ENCODE measurements at places on chromosomes 5 and 9.
A peak's percentile ranks its signal among the peaks of the same experiment; 100 is the strongest.

DNA sequence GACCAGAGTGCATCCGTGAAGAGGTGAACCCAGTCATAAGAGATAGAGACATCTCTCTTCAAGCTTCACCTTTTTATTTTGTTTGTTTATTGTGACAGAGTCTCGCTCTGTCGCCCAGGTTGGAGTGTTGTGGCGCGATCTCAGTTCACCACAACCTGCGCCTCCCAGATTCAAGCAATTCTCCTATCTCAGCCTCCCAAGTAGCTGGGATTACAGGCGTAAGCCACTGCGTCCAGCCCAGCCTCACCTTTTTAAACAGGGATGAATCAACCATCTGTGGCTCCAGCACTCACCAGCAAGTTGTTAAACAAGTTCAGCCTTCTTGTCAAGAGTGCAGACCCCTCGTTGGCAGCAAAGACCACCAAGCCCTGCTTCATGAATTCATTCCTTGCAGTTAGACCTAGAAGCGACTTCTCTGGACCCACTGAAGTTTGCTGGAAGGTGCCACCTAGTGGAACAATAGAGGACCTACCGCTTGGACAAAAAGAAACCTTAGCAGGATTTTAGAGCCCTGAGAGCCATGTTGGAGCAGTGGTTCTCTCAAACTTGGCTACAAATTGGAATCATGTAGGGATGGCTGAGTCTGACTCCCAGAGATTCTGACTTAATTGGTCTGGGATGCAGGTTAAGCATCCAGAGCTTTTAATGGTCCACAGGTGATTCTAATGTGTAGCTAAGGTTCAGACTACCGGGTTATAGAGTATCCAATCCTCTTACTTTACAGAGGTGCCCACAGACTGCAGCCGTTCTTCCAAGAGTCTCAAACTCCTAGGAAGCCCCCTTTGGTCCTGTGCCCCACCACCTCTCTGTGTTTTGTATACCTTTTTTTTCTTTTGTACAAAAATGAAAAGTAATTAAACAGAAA is 10.5 kb upstream of the GALNT10 start:
- DNase-seq = no peak

DNA sequence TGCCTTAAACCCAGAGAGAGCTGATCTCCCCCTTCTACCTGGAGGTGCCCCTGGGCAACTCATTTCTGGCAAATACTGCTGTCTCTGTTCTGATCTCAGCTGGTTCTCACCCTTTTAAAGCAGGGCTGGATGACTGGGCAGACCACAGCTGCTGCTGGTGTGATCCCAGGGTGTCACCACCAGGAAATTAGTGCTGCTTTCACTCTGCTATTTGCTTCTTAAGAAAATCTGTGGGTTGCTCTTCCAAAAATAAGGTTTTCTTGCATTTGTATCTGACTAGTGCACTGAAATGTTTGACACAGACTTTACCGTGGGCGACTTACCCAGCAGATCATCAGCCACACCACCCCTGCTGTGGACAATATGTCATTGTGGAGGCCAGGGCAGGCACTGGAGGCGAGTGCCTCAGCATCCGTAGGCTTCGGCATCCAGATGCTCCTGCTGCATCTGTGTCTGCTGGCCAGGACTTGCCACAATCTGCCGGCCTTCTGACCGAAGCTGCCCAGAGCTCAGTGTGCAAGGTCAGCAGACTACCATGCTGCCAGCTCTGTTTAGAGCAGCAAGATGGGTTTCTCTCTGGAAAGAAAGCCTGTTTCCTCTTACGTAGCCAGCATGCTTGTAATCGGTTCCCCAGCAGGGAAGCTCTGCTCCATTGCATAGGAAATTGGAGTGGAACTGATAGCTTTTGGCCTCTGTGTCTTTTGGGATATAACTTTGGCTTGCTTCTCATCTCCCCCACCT is 13.6 kb downstream of the ARHGAP26 start:
- DNase-seq = no peak

- no peak for DNase-seq
Observed at GRCh38 chr5:66415208-66415607, 181.0 kb upstream of the MAST4 start.

DNA sequence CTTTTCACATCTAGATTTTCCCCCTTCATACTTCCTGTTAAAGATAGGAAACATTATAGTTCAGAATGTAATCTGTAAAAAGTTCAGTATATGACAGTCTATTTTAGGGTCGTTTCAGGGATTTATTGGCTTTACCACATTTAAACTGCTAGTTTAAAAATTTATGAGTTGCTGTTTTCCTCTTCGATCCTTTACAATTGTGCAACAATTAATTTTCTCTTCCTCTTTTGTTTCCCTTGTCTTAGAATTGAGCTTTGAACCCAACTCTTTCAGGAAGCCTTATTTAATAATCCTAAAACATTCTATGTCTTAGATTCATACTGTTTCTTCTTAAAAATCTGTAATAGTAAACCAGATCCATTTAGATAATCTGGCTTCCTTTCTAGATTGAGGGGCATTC is 16.4 kb downstream of the ZSWIM6 start:
- DNase-seq = no peak

- DNase-seq = no peak
Observed at GRCh38 chr9:4197548-4197947, 102.3 kb downstream of the GLIS3 start.

GRCh38 chr5:61505281-61505680 is 173.2 kb downstream of the ZSWIM6 start:
- DNase-seq = no peak

GRCh38 chr9:133089271-133089671 is 27.5 kb downstream of the CEL start:
- no peak for DNase-seq

- DNase-seq = no peak
Observed at GRCh38 chr9:134181648-134182034, 17.3 kb upstream of the RNU6ATAC start.

GRCh38 chr9:21031808-21032183 is 356 bp upstream of the HACD4 start:
- DNase-seq = no peak

DNA sequence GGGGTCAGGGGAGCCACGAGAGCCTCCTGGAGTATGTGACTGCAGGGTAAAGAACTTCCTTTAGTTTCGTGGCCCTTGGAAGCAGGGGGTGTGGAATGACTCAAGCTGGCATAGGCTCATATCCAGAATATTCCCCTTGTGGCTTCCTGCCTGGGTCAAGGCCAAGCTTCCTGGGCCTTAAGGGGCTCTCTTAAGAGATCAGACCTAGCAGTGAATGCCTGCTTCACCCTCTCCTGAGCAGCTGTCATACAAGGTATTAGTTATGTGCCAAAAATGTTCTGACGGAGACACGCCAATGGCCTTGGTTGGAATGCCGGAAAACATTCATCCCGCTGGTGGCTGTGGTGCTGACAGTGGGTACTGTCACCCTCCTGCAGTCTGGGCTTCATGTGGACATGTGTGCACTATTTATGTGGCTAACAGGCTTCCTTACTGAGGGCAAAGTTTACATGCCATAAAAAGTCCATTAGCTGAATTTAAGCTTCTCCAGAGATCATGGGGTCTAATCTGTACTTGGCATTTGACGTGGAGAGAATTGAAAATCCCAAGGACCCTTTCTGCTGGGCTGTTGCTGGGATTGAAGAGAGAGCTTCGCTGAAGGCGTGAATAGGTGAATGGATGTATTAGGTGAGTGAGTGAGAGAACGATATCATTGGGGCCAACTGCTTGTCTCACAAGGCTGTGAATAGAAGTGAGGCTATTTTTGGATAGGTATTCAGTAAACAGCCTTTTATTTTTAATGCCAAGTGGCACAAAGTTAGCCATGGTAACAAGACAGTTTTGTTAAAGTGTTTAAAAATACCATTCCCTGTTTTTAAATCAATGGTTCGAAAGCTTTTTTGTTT is 156.8 kb downstream of the MACROH2A1 start:
- no peak for DNase-seq

GRCh38 chr9:137367506-137368430 is 55.2 kb downstream of the EXD3 start:
- no peak for DNase-seq

DNA sequence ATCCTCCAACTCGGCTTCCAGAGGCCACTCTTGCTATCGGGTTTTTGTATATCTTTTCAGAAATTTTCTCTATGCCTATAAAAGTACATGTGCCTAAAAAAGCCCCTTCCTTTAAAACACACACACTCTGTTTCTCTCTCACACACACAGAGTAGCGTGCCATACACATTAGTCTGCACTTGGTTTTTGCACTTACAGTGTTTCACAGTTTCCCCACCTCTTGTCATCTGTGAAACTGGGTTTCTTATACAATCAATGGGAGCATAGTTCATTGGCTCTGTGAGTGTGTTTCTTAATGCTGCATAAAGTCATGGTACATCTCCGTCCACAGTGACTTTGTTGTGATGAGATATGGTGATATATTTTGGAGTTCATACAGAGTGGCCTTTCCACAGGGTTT is 664 bp upstream of the IGFBPL1 start:
- no peak for DNase-seq

DNA sequence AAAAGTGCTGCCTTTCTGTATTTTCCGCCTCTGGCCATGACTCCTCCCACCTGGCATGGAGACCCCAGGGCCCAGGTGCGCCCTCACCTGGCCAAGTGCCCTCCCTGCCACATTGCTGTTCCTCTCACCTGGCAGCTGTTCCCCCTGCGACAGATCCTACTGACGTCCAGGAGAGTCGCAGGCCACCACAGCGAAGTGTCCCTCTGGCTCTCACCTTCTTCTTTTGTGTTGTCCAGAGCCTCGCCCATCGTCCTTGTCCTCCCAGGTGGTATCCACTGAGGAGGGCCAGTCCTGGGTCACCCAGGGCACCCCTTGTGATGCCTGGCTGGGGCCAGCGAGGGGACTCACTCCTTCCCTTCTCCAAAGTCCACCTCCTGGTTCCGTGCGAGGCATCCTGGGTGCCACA is 2.6 kb downstream of the NKD2 start:
- peak; percentile 23 for DNase-seq

DNA sequence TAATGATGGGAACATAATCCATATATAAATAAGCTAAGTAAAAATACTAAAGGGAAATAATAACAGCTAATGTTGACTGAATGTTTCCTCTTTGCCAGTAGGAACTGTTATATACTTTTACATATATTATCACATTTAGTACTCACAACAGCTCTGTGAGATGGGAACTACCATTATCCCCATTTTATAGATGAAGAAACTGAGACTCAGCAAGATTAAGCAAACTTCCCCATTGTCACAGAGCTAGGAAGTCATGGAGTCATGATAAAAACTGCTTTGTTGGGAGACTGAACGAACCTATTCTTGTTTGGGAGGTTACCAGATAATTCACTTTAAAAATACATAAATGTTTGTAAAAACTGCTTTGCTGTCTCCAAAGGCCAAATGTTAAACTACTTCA is 23.4 kb downstream of the WNT8A start:
- no peak for DNase-seq

DNA sequence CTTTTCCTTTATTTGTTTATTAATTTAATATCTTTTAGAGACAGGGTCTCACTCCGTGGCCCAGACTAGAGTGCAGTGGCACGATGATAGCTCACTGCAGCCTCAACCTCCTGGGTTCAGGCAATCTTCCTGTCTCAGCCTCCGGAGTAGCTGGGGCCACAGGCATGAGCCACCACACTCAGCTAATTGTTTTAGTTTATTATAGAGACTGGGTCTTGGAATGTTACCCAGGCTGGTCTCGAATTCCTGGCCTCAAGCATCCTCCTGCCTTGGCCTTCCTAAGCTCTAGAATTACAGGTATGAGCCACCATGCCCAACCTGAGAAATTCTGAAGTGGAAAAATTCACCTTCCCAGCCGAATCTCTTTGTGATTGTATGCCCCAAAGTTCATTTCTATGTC is 139.4 kb upstream of the SLC12A2 start:
- no peak for DNase-seq

DNA sequence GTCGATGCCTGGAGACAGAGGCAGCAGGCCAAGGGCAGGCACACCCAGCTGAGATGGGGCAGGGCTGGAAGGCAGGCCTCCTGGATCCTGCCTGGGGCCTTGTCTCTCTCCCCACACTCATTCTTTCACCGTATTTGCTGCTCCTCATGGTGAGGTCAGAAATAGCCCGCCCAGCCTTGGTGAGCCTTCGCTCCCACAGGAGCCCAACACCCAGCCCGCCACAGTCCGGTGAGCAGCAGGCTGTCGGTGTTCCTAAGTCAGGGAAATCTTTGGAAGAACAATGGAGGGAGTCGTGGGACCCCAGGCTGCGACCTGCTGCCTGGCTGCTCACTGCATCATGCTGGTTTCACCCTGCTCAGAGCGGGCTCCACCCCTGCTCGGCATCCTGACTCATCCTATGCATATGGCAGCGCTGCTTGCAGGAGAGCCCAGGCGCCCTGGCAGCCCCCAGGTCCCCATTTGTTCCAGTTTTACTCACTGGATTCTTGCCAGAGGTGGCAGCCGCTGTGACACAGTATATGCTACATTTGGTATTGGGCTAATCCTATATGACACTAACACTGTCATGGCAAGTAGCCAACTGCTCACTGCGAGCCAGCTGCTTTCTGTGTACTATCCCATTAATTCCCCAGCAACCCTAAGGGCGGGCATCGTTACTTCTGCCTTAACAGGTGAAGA is 53.2 kb upstream of the NCS1 start:
- no peak for DNase-seq

GRCh38 chr9:68896486-68896885 is 117.4 kb downstream of the PRKACG start:
- DNase-seq = no peak
